ENCODE measurements at places on chromosomes 16 and 17. TPM values are rescaled to one million over a fixed set of nuclear protein-coding genes. Genes with fewer than 3 reads are reported as not detected.

The MYH8 gene
- not detected for total RNA-seq

DNA sequence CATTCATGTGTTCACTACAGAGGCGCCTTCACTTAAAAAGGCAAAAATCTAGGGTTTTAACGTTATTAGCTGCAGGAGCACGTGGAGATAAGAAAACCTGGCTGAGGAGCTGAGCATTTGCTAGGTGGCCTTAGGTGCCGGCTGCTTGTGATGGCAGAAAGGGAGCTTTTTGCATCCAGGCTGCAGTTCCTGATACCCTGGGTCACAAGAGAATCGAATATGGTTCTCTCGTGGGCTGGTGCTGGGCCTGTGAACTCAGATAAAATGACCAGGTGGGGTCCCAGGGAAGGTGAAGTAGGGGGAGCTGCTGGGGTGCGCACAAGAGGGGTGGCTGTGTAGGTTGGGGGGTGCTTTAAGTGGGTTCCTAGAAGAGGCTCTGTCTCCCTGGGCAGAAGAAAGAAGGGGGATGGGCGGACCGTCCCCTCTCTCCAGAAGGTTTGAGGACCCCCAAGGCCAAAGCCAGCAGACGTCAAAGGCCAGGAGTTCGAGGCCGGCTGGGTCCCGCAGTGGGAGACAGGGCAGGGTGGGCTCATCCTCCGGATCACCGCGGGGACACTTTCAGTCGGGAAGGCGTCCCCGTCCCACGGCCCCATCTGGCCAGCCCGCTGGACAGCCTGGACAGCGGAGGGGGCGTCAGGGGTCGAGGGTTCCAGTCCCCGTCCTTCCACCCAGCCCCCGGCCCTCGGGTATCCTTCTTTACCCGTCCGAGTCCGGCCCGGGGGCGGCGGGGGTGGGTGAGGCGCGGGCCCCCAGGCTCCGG, 740 bp upstream of the CMIP start:
- H3K4me1 ChIP-seq = peaks cover 8% of the 10 kb centered on the region
- no peak for DNase-seq
- no peaks in the 10 kb centered on the region for H3K36me3 ChIP-seq
- H3K27ac ChIP-seq = no peak overlapping the region

GRCh38 chr16:71499775-71500364, 10.7 kb upstream of the ZNF19 start:
- no peaks in the 10 kb centered on the region for H3K4me1 ChIP-seq
- no peak for DNase-seq
- H3K27ac ChIP-seq = no peak overlapping the region
- no peaks in the 10 kb centered on the region for H3K27me3 ChIP-seq
- no peak overlapping the region for H3K4me3 ChIP-seq
- H3K36me3 ChIP-seq = no peaks in the 10 kb centered on the region

DNA sequence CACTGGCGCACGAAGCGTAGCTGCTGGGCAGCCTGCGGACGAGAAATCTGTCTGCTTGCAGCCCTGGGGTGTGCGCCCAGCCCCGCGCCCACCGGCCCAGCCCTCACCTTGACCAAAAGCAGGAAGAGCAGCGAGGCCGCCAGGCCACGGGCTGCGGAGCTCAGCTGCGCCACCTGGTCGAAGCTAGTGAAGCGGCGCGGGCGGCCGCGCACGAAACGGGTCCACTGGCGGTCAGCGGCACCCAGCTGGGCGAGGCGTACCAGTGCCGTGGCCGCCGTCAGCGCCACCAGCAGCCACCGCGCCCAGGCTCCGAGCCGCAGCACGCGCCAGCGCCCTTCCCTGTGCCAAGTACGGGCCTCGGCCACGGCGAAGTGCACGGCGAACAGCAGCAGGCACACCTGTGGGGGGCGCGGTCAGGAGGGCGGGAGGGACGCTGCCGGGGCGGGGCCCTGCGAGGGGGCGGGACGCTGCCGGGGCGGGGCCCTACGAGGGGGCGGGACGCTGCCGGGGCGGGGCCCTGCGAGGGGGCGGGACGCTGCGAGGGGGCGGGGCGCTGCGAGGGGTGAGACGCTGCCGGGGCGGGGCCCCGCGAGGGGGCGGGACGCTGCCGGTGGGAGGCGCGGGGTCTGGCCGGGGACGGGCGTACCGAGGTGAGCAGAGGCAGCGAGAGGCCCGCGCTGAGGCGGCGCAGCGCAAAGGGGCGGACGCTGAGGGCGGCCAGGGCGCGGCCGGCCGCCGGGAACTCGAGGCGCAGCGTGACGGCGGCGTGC, 43.2 kb downstream of the TSC2 start:
- H3K27ac ChIP-seq = no peak overlapping the region
- no peak for DNase-seq
- H3K36me3 ChIP-seq = peaks cover 76% of the 10 kb centered on the region
- no peak overlapping the region for H3K4me3 ChIP-seq

DNA sequence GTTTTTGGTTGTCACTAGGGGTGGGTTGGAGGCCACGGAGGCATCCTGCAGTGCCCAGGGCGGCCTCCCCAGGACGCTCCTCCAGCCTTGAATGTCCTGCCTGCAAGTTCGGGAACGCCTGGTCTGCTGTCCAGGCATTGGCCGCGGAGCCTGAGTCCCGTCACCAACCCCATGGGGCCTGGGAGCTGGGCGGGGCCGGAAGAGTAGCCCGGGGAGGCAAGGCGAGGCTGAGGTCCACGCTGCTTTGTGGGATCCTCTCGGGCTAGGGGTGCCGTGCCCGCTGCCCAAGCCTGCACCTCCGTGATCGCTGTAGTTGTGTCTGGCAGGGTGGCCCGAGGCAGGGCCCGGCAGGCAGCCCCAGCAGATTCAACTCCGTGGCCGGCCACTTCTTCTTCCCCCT, 12.8 kb downstream of the TELO2 start:
- H3K4me3 ChIP-seq = no peak overlapping the region
- H3K4me1 ChIP-seq = peaks cover 30% of the 10 kb centered on the region
- peaks cover 28% of the 10 kb centered on the region for H3K36me3 ChIP-seq
- no peaks in the 10 kb centered on the region for H3K27me3 ChIP-seq
- DNase-seq = no peak
- no peak overlapping the region for H3K27ac ChIP-seq

DNA sequence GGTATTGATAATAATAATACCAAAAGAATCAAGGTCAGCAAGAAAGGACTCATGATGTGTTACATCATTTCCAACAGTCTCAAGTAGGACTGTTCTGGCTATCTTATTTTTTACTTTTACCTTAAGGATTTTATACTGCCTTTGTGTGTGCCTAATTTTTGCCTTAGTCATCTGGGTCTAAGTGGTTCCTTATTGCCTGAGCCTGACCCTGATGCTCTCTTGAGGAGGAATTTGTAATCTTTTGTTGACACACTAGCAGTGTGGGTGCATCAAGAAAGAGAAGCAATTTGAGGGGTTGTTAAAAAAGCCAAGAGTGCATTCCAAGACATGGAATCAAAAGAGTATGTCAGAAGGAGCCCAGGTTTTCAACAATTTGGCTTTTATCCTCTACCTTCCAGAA, 59.3 kb downstream of the TMEM100 start:
- H3K27ac ChIP-seq = no peak overlapping the region
- no peaks in the 10 kb centered on the region for H3K4me1 ChIP-seq
- H3K27me3 ChIP-seq = no peaks in the 10 kb centered on the region
- H3K4me3 ChIP-seq = no peak overlapping the region
- no peak for DNase-seq

DNA sequence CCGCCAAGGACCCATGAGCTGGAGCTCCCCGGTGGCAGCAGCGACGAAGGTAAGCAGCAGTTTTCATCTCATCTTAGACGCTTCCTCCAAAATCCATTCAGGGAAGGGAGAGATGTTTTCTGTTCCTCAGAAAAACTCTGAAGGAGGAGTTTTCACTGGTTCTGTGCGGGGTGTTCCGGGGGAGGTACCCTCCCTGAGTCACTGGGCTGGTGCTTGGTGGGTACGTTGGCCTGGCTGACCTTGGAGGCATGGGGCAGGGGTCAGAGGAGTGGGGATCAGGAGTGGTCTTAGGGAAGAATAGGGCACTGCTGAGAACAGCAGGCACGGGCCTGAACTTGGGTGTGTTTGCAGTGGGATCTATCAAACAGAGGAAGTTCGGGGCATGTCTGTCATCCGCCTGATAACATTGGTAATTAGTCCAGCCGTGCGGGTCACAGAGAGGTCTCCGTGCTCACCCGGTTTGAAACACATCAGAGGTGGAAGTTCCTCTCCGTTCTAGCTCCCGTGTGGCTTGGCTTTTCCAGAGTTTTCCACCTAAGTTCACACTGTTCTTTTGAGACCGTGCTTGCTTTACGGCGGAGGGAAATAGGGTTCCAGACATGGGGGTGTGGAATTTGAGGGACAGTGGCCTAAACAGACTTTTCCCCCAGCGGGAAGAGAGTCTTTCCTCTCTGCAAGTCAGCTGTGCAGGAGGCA, 59.6 kb upstream of the CIBAR2 start:
- H3K27me3 ChIP-seq = no peaks in the 10 kb centered on the region

- DNase-seq = no peak
- H3K36me3 ChIP-seq = no peaks in the 10 kb centered on the region
- H3K27me3 ChIP-seq = no peaks in the 10 kb centered on the region
These were observed 151.2 kb downstream of the TANC2 start for GRCh38 chr17:63116967-63117830.

Data from thoracic aorta (tissue), 2 donors.